Astrocyte of the hippocampus (primary cell): ENCODE measurements at places on chromosomes 2 and 18.

DNA sequence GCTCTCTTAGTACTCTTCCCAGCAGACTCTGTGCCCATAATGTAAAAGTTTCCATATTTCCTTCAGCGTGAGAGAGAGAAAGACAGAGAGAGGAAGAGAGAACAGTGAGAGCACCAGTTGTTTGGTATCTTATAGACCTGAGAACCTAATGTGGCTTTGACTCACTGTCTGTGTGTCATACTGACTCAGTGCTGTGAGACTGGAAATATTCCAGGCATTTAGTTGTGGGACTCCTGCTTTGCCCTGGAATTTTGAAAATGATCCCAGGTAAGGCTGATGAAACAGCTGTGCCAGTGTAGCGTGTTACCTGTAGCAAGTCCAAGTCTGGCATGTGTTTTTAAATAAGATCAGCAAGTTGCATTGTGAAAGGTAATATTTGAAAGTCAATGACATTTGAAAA is 87.9 kb upstream of the KCNH7 start:
- peak; percentile 89 for DNase-seq

GRCh38 chr2:80246534-80246933 is 58.0 kb downstream of the LRRTM1 start:
- DNase-seq, result no peak

- no peak for DNase-seq
These were observed 132.8 kb downstream of the STK39 start for GRCh38 chr2:168114619-168115018.

- DNase-seq, result no peak
These were observed 33.2 kb downstream of the RAPH1 start for GRCh38 chr2:203501873-203502272.
